ENCODE measurements at places on chromosomes 7 and 10.
A peak's percentile ranks its signal among the peaks of the same experiment; 100 is the strongest.

DNA sequence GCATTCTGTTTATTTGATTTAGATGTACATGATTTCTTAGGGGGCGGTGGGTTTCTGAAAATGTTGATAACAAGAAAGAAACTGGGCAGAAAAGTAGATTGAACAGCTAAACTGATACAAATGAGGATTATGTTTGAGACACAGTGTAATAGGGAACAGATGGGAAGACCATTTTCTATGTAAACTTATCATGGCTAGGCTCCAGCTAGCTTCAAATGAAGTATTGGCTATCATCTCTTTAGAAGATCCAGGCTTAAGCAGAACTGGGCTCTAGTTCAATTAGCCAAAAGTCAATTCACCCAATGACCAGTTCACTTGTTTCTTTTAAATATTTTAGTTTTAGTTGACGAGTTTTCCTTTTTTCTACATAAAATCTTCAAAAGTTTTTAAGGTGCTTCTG, 639.5 kb downstream of the ANKRD7 start:
- DNase-seq = no peak

GRCh38 chr7:45585628-45586027, 11.5 kb downstream of the ADCY1 start:
- no peak for DNase-seq

DNA sequence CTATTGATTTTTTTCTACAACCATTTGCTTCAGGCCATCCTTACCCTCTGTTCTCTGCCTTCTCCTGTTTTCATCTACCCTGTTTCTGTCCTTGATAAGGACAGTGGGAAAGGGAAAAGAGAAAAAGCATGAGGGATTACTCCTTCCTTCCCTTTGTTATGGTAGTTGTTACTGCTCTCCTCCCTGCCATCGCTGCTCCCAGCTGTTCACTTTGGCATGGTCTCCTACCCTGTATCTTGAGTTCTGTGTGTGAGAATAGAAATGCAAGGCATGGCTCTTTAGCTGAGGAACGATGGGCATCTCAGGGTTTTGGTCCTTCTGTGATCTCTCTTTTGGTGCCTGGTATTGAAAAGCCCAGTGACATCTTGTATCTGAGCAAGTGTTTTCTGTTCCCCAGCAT, 6.4 kb downstream of the CCSER2 start:
- no peak for DNase-seq

GRCh38 chr10:114179148-114179547, at the start of gene TDRD1:
Gene TDRD1, plus strand, starts transcription at chr10:114179353. Its CDS starts 8,479 bp downstream, at chr10:114187832.
- no peak for DNase-seq

DNA sequence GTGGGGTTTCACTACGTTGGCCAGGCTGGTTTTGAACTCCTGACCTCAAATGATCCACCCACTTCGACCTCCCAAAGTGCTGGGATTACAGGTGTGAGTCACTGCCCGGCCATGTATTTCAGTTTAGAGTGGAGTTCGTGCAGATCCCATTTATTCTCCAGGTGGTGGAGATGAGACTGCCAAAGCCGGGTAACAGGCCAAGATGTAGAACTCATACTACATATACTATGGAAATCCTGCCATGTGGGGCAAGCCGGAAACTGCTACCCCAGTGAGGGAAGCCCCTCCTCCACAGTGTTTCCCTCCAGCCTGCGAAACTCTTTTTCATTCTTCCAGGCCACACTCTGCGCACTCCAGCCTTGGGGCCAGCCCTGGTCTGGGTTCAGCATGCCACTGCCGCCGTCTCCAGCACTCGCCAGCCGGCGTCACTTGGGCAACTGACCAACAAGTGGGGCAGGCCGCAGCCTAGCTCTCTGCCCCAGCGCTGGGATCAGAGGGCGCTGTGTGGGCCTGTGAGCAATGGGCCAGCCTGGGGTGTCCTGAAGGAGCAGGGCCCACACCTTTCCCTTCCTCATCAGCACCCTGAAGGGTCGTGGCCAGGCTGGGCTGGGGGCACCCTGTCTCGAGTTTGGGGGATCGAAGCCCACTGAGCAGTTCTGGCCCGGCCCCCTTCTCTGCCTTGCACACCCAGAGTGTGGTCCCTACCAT, 122.0 kb downstream of the TRRAP start:
- no peak for DNase-seq

GRCh38 chr7:151429560-151430331, 10.2 kb downstream of the CRYGN start:
- DNase-seq = peak; percentile 65

GRCh38 chr10:58930500-58930899, 245.9 kb upstream of the PHYHIPL start:
- DNase-seq = no peak

DNA sequence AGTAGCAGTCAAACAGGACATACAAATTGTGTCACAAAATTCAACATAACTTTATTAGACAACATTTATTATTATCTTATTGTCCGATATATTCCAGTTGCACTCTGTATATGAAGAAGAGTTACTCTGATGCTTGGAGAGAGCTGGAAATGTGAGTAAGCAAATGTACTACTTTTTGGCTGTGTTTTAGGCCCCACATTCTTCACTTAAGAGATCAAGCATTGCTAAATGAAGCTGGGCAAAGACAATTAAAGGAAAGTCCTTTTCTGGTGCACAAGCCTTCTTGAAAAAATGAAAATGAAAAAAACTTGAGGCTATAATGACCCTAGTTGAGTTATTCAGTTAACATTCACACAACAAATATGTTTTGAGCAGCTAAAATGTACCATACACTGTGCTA, 26.1 kb downstream of the MYPN start:
- DNase-seq = no peak

DNA sequence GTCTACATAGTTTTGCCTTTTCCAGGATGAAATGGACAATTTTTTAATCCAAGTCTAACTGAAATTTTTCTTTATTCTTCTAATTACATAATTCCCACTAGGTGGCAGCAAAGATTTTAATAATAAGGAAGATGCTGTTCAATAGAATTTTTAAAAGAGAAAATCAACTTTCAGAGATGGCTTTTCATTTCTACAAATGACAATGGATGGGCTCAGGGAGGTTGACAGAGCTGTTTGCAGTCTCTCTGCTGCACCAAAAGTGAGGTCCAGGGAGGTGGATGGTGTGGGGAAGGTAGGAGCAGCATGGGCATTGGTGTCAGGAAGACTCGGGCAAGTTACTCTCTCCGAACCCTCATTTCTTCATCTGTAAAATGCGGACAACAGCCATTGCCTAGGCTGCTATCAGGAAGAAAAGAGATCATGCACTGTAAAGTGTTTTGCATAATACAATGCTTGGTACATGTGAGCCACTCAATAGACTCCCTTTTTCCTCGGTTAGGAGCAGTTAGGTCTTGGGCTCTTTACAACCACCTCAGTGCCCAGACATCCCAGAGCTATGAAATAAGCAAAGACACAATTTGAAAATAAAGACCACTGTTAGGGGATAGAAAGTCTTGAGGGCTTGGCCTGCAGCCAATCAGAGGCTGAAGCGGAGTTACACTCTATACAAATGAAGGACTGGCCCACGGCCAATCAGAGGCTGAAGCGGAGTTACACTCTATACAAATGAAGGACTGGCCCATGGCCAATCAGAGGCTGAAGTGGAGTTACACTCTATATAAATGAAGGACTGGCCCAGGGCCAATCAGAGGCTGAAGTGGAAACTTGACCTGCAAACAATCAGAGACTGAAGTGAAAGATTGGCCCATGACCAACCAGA, 107.1 kb downstream of the ABLIM1 start:
- DNase-seq = peak; percentile 56

GRCh38 chr10:118940386-118940785, 89.1 kb upstream of the NANOS1 start:
- DNase-seq = no peak

DNA sequence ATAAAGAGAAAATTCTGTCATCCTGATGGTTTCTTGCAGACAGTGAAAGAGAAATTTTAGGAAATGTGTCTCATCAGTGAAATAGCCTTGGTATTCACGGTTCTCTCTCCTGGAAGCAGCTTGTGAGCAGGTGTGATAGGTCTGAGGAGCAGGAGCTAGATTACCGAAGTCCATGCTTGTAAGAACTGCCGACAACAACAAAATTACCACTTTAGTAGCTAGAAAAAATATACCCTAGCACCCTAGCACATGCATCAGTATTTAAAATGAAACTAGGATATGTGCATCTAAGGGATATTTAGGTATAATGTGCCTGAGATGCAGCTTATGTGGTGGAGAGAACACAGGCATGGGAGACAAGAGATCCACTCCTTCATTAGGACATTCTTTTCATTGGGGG, 82.3 kb downstream of the VPS50 start:
- DNase-seq = no peak

GRCh38 chr7:122724366-122724765, 21.6 kb upstream of the RNF148 start:
- no peak for DNase-seq

DNA sequence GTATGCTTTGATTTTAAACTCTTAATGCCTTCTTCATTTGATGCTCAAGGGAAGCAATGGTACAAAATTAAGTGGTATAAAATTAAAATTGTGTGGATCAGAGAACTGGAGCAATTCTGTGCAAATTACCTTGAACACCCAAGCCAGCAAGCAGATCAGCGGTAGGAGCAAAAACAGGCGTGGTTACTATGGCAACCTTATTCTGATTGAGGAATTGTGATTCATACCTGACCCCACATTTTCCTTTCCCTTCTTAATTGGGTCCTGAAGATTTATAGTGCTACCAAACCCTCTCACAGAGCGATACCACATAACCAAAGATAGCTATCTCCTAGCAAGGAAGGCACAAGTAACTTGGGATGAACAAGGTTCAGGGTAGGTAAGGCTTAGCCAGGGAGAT, 72.5 kb upstream of the FZD1 start:
- no peak for DNase-seq

GRCh38 chr7:127899411-127899810, 131.8 kb downstream of the LRRC4 start:
- DNase-seq = no peak

DNA sequence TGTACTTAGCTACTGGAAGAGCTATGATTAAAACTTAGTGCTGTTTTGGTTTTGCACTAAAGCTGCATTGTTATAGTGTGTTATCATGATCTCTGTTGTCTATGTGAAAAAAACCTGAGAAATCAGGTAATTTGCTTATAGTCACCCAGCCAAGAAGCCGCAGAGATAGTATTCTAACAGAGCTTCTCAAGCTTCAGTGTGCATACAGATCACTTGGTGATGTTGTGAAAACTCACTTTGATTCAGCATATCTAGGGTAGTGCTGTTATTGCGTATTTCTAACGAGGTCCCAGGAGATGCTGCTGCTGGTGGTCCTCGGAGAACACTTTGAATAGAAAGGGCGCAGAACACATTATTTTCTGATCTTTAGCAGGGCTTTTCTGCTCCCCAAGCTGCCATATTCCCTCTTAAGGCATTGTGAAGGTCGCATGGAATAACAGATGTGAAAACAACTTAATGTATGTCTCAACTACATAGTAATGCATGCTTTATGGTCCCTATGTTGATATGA, 68.4 kb upstream of the PDCD4 start:
- no peak for DNase-seq

- DNase-seq = peak; percentile 100
Observed at GRCh38 chr7:16668049-16668858, 22.3 kb downstream of the BZW2 start.

GRCh38 chr7:116540743-116541142, 15.9 kb downstream of the CAV1 start:
- DNase-seq = no peak

DNA sequence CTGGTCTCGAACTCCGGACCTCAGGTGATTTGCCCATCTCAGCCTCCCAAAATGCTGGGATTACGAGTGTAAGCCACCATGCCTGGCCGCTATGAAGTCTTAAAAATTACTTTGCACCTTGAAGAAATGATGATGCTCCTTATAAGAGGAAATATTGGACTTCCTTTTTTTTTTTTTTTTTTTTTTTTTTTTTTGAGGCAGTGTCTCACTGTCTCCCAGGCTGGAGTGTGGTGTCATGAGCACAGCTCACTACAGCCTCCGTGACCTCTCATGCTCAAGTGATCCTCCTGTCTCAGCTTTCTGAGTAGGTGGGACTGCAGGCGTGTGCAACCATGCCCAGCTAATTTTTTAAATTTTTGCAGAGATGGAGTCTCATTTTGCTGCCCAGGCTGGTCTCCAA, 65.3 kb downstream of the KMT2E start:
- DNase-seq = no peak

DNA sequence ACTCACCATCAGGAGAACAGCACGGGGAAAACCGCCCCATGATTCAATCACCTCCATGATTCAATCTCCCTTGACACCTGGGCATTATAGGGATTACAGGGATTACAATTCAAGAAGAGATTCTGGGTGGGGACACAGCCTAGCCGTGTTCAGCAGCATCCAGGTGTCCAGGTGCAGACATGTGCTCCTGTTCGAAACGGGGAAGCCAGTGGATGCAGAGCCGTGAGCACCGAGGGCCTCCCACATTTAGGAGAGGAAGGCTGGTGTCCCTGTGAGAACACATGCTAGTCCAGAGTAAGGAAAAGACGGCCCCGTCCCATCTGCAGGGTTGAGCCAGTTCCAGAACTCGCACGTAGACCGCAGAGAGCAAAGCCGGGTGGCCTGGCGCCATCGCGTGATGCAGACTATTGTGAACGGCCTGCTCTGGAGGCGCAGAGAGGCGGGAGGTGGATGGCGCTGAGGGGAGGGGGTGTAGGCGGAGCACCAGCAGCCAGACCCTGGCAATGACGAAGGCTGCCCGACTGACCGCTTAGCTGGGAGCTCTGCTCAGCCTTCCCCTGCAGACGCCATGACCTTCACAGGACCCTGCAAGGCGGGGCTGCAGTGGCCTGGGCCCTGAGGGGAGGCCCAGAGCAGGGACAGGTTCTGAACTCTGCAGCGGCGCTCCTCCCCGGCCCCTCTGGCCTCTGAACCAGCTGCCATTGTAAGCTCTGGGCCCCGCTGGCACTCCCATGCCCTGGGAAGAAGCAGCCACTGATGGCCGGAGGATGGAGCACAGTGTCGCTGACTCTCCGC, 141.6 kb upstream of the TCERG1L start:
- no peak for DNase-seq

DNA sequence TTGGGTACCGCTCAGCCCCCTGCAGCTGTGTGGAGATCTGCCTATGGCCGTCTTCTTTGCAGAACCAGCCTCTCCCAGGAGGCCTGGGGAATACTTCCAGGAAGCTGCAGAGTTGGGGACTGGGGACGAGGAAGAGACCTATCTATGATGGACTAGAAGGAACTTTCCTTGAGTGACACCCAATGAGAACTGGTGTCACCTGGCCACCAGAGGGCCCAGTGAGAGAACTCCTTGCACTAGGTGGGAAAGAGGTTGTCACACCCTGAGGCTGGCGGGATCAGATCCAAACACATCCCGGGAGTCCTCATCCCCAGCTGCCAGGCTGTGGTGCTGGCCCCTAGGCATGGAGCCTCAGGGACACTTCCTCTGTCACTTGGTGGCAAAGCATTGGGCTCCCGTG, 4.9 kb upstream of the GRID2IP start:
- no peak for DNase-seq

- peak; percentile 59 for DNase-seq
Observed at GRCh38 chr10:52488606-52489485, 174.8 kb downstream of the DKK1 start.

DNA sequence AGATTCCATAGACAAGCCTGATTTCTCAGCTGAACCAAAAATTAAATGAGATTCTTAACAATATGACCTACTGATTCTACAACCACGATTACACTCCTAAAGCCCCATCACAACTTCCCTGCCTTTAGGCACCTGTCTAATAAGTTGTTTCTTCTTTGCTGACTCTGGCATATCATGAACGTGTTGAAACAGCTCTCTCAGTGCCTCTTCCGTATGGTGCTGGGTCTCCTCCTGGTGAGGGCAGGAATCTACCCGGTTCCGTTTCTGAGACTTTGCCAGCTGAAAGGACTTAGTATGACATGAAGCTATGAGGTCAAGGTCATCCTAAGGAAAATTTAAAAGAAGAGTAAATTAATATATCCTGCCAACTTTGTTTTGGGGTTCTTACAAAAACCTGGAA, 48.6 kb downstream of the ARHGAP19 start:
- DNase-seq = no peak

- DNase-seq = no peak
Observed at GRCh38 chr7:133709036-133709880, 417.9 kb upstream of the LRGUK start.
